ENCODE measurements at places on chromosomes 4 and X.

- no peak for DNase-seq
These were observed 93.6 kb upstream of the CPEB2 start for GRCh38 chr4:14908635-14909034.

DNA sequence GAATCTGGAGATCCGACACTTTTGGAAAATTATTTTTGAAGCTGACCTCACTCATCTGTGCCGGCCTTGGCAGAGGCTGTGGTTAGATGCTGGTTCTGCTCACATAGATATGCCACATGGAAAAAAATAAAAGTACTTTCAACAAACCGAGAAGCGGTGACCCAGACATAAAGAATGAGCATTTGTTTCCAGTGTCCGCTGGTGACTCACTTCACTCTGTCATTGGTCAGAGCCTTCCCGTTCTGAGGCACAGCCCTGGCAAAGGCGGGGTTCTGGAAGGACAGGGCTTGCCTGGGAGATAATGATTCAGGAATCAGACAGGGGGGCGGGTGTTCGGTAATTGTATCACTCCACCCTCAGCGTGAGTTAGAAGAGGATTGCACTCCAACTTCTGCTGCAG, 172.4 kb upstream of the MXRA5 start:
- DNase-seq: no peak

- DNase-seq: peak; percentile 37
These were observed 14.1 kb downstream of the ZNF157 start for GRCh38 chrX:47384502-47384901.

DNA sequence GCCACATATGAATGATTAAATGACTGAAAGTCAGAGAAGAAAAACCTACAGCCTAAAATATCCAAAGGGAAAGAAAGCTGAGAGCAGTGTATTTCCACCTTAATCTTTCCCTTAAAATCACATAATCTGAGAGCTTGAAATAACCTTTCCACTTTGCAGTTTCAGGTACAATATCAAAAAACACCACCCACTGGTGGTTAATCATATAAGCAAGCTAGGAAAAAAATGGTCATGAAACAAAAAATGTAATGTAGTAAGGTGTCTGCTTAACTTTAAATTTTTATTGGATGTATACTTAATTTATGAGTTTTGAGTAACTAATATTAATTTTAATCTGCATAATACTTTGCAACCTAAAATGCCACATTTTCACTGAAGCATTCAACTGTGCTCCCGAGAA, 3.2 kb downstream of the PRDM5 start:
- DNase-seq: no peak

GRCh38 chr4:88002786-88003185, 4.6 kb upstream of the PKD2 start:
- no peak for DNase-seq

DNA sequence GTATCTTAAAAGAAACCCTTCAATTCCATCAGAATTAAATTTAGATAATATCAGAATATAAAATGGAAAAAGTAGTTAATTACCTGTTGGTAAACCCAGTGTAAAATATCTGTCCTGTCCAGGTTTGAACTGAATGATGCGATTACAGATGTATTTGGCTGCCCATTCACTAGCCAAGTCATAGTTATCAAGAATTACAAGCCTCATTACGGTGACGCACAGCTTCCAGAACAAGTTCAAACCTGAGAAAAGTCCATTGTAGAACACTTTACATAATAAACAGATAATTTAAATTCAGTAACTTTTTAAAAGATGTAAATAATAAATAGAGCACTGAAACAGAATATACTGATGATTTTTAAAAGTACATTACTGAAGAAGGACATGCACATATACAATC, 4.4 kb downstream of the GNPDA2 start:
- no peak for DNase-seq

DNA sequence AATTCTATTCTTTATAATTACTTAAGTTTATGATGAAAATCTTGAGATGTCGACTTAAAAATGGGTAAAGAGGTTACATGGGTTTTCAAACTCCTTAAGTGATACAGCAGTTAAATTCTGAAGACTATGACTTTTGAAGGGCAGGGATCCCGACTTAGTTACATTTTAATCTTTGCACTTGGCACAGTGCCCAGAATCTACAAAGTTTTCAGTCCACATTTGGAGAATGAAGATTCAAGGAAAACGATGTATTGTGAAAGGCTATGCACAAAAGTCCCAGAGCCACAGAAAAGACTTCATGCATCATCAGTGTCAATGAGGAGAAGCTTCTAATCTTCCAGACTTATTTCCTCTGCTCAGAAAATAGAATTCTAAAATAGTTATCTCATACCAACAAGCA, 36.3 kb upstream of the GRPR start:
- DNase-seq: no peak

DNA sequence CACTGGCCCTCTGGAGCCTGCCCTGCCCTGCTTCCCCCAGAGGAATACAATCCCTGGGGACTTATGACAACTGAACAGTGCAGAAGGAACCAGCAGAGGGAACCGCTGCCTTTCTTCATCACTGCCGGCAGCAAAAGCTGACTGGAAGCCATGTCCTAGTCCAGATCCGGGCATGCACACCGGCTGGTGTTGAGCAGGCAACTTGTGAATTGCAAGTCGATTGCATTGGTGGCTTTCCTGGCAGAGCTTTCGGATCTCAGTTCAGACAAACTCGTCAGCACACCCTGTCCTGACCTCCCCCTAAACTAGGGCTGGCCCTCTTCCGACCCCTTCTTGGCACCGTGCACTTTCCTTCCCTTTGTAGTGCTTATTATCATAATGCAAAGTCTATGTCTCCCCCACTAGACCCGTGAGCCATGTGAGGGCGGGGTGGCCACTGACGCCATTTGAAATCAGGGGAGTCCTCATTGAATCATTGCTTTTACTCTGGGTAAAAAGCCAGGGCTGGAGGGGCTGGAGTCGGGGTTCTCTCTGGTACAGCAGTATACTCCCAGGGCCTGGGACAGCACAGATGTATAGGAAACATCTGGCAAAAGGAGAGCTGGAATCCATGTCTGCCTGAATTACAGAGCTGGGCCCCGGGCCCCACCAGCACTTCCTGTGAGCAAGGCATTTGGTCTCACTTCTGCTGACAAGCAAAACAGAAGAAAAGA, 1.8 kb downstream of the ARHGAP4 start:
- no peak for DNase-seq

Measured in KG1 (cell line).